ENCODE measurements at places on chromosomes 2 and 18.
A peak's percentile ranks its signal among the peaks of the same experiment; 100 is the strongest.

DNA sequence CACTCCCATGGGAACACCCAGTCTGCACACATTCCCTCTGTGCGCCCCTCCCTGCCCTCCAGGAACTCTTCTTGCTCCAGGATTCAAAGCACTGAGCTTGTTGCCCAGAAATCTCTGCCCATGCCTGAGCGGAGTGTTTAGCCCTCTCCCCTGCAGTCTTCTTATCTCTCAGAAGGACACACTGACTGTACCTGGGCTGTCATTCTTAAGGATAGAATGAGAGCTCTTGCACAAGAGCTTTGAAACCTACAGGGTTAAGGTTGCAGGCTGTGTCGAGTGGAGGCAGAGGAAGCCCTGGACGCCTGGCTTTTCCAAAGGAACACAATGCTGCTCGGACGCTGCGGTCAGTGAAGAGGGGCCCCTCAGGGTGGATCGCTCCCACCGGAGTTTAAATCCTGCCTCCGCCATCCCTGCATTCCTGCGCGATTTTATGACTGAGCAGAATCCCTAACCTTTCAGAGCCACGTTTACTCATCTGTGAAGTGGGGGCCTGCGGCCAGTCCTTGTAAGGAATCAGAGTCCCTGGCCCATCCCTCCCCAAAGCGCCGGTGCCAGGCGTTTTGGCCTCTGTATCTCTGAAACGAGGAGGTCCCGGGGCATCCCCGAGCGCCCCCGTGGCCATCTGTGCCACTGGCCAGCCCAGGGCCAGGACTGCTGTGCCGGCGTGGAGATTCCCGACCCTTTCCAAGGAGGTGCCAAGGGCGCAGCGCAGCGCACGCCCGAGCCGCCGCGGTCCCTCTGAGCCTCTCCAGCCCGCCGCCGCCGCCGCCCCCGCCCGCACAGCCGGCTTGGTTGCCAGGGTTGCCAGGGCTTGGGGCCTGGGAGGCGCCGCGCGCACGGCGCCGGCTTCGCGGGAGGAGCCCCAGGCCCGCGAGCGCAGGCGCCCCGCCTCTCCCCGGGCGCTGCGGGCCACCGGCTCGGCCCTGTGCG, 58.9 kb downstream of the FAM168B start:
- no peak for DNase-seq

- DNase-seq: no peak
Measured at GRCh38 chr2:108908713-108909070, 80.3 kb downstream of the EDAR start.

- DNase-seq: peak; percentile 34
Measured at GRCh38 chr2:179264368-179265081, at the start of gene SESTD1. Gene SESTD1, minus strand, starts transcription at chr2:179264832. Its CDS starts 72,991 bp downstream, at chr2:179191841.

- DNase-seq: no peak
Measured at GRCh38 chr2:455015-455705, 167.3 kb upstream of the ALKAL2 start.

Measured in CD4-positive, alpha-beta T cell (primary cell).